T-helper 9 cell (primary cell): ENCODE measurements at places on chromosomes 16 and 17.

DNA sequence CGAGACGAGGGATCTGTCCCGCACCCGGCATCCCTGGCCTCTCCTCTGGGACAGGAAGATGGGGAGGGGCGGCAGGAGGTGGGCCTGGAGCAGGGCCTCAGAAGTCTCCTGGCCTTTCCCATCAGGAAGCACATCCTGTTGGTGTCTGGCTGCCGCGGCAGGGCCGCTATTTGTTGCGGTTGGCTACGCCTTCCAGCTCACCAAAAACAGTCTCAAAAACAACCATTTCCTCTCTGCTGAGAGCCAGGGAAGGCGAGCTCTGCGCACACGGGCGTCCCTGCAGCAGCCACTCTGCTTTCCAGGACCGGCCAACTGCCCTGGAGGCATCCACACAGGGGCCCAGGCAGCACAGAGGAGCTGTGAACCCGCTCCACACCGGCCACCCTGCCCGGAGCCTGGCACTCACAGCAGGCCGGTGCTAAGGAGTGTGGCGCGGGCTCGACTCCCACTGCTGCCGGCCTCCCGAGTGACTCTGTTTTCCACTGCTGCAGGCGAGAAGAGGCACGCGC is at the start of gene TMEM204:
TMEM204 (plus strand) TSS at position 224 of the 509 bp plus-strand sequence. CDS start 610 bp downstream, outside the sequence.
- no peak for DNase-seq

GRCh38 chr17:80812362-80813088 is 179.1 kb upstream of the CHMP6 start:
- no peak for DNase-seq

DNA sequence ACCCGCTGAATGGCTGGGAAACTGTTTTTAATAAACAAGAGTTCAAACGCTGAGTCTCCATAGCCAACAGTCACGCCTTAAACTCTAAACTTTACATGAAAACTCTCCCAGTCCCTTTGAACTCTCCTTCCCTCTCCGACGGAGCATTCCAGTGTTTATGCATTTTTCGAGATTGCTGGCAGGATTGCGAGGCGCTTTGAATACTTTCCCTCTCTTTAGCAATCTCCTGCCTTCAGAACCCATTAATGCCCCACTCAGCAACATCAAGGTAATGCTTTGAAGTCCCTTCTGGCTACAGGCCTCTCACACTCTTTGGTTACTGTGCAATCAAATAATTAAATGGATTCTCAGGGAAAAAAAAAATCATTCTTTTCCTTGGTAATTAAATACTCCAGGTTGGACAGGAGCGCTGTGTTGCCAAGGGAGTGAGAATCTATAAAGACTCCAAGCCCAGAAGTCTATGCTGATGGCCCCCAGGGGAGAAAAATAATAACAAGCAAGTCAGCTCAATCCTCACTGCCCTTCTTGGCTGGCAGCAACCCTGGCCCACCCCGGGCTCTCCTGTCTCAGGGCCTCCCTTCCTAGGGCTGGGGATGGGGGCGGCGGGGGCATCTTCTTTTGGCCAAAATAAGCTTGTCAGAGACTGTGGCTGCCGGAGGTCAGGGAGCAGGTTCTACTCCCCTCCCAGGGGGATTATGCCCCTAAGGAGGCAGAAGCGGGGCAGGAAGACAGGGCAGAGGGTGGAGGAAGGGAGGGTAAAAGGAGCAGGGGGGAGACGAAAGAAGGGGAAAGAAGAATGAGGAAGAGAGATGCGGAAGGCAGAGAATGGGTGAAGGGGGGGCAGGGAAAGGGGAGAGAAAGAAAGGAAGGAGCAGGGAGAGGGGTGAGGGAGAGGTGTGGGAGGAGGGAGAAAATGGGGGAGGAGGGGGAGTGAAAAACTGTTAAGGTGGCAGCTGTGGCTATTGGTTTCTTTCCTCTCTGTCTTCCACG is 45.2 kb downstream of the AXIN2 start:
- no peak for DNase-seq

GRCh38 chr16:10678655-10679054 is 16.1 kb downstream of the TEKT5 start:
- DNase-seq = no peak

GRCh38 chr16:14602443-14602963 is 27.6 kb downstream of the PARN start:
- no peak for DNase-seq

DNA sequence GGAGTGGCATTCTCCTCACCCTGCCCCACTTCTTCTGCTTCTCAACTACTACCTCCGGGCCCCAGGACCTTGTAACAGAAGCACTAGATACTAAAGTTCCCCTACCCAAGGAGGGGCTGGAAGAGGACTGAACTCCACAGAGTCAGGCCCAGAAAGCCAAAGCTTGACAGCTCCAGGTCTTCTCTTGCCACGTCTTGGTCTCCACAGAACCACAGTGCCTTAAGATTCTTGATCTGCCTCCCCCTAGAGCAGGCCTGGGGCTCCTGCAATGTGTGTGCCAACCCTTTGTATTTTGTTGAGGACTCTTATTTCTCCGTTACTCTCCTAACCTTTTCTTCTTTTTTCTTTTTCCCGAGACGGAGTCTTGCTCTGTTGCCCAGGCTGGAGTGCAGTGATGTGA is 4.0 kb downstream of the SLC16A13 start:
- DNase-seq = no peak

DNA sequence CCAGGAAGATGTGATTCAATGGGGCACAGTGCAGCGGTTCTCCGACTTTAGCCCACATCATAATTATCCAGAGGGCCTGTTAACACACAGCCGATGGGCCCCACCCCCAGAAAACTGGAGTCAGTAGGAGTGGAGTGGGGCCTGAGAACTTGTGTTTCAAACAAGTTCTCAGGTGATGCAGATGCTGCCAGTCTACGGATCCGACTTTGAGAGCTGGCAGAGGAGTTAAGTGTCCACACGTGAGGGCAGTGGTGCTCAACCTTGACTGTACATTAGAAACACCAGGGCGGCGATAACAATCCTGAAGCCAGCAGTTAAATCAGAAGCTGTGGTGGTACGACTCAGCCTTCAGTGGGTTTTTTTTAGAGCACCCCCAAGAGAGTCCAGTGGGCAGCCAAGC is 75.0 kb downstream of the GPRC5B start:
- DNase-seq = no peak

- DNase-seq = no peak
Measured at GRCh38 chr17:81681672-81682071, 1.9 kb downstream of the ARL16 start.

DNA sequence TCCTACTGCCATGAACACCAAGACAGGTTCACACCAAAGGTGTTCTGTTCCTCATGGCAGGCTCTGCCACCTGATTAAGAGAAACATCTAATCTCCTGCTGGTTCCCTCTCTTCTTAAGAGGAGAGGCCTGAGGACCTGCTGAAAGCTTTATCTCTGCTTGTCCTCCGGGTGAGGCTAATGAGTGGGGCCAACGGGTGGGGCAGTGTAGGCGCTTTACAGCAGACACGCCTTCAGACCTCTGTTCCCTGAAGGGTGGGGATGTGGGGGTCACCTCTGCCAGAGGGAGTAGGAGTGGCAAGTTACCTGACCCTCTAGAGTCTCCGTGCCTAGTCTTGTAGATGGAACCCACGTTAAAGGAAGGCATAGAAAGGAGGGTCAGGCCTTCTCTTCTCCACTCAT is 4.2 kb upstream of the MRM1 start:
- no peak for DNase-seq

DNA sequence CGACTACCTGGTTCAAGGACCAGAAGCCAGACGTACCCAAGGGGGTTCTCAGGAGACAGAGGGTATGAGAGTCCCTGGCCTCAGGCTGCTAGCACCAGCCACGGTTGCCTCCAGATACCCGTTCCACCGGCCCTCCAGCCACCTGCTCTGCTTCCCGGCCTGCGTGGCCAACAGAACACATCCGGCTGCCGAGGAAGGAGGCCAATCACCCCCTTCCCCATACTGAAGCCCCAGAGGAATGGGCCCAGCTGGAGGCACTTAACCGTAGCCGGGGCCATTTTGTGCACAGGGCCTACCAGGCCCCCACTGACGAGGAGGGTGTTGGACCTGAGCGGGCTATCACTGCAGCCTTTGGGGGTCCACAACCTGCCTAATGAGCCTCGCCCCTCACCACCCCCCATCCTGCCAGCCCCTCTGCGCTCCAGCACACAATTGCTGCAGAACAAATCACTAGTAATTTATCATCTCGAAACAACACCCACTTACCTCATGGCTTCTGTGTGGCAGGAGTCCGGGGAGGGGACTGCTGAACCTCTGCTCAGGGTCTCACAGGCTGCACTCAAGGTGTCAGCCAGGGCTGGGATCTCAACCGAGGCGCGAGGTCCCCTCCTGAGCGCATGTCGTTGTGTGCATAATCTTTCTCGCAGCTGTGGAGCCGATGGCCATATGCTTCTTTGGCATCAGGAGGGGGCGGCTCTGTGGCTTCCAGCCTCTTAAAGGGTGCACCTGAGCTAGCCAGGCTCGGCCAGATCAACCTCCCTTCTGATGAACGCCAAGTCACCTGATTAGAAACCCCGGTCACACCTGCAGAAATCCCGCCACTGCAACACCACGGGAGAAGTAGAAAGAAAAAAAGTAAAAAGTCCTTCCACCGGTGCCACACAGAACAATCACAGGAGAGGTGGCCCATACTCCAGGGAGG is 10.1 kb upstream of the KREMEN2 start:
- no peak for DNase-seq

DNA sequence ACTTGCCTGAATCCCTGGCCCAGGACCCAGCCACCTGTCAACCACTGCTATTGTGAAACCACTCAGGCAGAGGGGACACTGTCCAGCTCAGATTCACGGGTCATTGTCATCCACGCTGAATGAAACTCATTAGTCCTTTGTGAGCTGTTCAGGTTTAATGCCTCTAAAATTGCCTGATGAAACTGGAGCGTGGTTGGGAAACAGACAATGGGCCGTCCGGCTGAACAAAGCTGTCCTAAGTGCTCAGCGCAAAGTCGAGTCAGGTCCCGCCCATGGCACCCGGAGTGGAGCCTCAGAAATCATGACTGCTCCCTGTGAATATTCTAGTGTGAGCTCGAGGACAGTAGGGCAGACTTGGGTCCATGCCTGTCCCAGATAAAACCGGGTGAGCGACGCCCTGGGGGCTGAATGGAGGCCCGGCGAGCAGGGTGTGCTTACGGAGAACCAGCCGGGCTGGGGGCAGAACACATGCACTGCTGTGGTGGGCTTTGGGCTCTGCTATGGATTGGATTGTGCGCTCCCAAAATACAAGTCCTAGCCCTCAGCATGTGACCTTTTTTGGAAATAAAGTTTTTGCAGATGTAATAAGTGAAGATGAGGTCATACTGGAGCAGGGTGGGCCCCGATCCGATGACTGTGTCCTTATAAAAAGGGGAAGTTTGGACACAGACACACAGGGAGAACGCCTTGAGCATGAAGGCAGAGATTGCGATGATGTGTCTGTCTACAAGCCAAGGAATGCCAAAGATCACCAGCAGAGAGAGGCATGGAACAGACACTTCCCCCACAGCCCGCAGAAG is 12.9 kb upstream of the CMIP start:
- no peak for DNase-seq

DNA sequence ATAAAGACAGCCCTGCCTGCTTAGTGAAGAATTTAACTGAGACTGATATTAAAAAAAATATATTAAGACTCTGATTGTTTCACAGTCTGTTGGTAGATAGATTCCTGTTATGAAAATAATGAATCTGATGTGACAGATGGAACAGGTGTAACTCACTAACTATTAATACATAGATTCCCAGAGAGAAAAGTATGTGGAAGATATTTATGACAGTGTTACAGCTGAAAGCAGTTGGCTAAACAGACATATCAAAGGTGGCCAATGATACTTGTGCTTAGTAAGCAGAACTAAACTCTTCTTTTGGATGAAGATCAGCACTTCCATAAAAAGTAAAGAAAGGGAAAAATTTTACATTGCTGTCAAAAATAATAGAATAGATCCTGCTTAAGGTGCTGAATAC is 598.2 kb upstream of the CA10 start:
- DNase-seq = no peak

- no peak for DNase-seq
Measured at GRCh38 chr16:2874032-2874911, 8.7 kb upstream of the FLYWCH2 start.

DNA sequence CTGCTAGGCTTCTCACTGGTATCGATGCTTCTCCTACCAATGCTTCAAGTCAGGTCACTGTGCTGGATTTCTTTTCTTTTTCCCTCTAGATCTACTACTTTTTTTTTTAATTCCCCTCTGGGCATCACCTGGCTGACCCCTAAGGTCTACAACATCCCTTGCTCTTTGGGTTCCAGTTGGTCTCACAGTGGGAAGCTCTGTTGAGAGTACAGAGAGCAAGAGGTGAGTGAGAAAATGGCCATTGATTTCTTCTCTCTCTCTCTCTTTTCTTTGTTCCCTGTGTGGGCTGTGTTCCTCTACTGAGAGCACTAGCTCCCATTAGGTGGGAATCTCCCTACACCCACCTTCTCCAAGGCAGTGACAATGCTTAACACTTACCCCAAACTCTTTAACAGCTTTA is 413.4 kb downstream of the KCNJ2 start:
- DNase-seq = no peak

DNA sequence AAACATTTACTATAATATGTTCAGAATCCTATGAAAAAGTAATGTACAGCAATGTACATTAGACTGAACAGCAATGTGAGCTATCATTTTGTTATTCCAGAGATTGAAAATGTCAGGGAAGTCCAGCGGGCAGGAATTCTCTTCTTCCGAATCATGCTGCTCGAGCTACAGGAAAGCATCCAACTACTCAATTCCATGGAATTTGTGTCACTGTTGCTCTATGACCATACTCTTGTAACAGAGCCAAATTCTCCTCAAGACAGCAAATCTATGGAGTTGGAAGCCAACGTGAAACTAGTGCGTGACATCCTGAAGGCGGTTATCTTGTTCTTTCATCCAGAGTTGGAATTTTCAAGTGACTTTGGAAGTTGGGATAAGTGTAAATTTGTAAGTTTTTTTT is 24.8 kb upstream of the NSRP1 start:
- DNase-seq = no peak

- DNase-seq = no peak
Measured at GRCh38 chr17:42999003-42999525, 845 bp downstream of the RPL27 start.

DNA sequence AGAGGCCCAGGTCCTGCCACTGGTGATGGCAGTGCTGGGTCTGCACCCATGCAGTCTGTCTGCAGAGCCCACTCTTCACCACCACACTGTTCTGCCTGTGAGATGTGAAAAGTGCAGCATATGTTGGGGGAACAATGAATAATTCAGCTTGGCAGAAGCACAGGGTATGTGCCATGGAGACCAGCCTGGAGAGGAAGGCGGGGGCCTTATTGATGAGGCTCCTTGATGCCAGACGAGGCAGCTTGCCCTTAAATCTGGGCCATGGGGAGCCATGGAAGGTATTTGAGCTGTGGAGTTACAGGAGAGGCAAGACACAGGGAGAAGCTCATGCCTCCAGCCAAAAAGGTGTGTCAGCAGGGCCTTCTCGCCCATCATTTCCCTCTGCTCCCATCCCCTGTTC is 124.7 kb downstream of the C16orf78 start:
- DNase-seq = no peak

- DNase-seq = peak; percentile 51
Measured at GRCh38 chr17:48439875-48440505, 10.0 kb upstream of the SKAP1 start.
